Activated CD4-positive, alpha-beta T cell treated with anti-CD3 and anti-CD28 coated beads for 36 hours (primary cell): ENCODE measurements at places on chromosomes 4 and X.

GRCh38 chr4:123593655-123594054, 197.1 kb downstream of the SPRY1 start:
- DNase-seq = no peak

GRCh38 chr4:73518340-73518739, 36.8 kb downstream of the AFM start:
- no peak for DNase-seq

GRCh38 chr4:8191136-8191747, 7.8 kb upstream of the SH3TC1 start:
- no peak for DNase-seq

DNA sequence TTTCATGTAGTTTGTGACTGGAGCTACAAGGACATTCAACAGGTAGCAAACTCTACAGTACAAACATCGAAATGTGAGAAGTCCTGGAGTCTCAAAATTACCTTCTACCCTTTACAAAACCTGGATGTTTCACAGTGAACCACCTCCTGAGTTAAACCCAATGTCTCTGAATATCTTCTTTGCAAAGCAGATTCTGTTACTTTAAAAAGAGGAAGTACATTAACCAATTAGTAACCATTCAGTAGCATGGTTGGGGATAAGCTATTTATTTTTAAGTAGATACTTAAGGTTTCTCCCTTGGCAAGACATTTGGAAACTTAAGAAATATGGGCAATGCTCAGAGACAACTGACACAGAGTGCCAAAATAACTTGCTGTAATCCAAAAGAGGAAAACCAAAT, 371.9 kb upstream of the NWD2 start:
- DNase-seq = no peak

- no peak for DNase-seq
Measured at GRCh38 chrX:1385253-1386223, 6.4 kb downstream of the SLC25A6 start.

GRCh38 chrX:13069771-13070416, 25.5 kb upstream of the FAM9C start:
- DNase-seq = no peak

GRCh38 chr4:114264877-114265291, 285.4 kb upstream of the ARSJ start:
- no peak for DNase-seq
